Activated T-helper 1 cell treated with anti-CD3 and anti-CD28 coated beads, Interleukin-12 subunit alpha, Interleukin-12 subunit beta, Interleukin-2, Interleukin-4 antibody, amounts not matched to agents 30 ng/mL and 10 ng/mL and 1 ng/mL, durations not matched to agents 14 hours and 24 hours and 36 hours (primary cell): ENCODE measurements at places on chromosomes 2 and 18. TPM values are rescaled to one million over a fixed set of nuclear protein-coding genes. Genes with fewer than 3 reads are reported as not detected.

DNA sequence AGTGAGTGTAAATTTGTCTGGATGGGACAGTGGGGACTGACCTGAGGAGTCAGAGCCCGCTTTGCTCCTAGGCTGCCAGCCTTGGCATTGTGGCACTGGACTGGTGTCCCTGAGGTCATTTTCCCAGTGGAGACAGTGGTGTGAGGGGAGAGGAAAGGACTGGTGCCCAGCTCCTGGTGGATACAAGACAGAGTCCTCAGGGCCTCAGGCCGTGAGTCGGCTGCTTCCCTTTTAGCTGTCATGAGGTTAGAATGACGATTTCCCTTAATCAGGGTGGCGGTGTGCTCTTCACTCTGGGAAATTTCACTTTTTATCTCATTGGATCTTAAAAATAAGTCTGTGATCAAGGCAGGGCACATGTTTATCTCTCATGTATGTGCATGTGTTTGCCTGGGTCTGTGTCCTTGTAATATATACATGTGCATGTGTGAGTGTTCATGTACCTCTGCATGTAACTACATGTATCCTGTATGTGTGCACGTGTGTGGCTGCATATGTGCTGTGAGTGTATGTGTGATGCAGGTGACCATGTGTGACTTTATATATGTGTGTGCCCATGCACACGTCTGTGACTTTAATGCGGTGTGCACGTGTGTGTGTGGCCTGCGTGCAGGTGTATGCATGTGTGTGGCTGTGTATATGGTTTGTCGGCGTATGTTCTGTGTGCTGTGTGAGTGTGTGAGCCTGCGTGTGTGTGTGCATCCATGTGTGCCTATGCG, 55.7 kb downstream of the GLI2 start:
- no peak for DNase-seq

Gene ERBB4
- not detected in 2 replicates for total RNA-seq

Gene LPIN2
- total RNA-seq = 86.6 and 91.8 TPM in 2 replicates

GRCh38 chr2:189379731-189380261, 61.5 kb upstream of the WDR75 start:
- DNase-seq = no peak

GRCh38 chr2:120434492-120435308, 88.8 kb downstream of the INHBB start:
- DNase-seq = no peak

GRCh38 chr2:239918749-239919148, 106.4 kb downstream of the NDUFA10 start:
- no peak for DNase-seq

Gene RFTN2
- not detected in 2 replicates for total RNA-seq

GRCh38 chr2:150924878-150925277, 336.8 kb downstream of the RBM43 start:
- DNase-seq = no peak

DNA sequence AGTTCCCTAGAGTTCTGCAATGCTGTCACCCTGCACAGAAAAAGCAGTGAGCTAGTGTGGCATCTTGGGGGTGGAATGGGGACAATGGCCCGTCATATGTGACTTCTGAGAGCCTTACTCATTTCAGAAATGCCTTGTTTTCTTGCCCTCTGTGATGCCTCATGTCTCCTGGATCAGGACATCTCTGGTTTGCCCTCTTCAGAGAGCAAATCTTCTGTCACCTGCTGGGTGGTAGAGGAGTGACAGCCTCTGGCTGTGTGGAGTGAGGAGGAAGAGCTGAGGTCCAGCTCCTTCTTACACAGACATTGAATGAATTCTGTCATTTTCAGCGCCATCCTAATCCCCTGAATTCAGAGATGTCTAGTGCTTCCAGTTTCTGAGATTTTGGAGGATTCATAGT, 55.6 kb upstream of the PHLPP1 start:
- DNase-seq = no peak

Gene MYO5B
- total RNA-seq = 0.12 TPM in 1 of 2 replicates, not detected in the other
